Effector memory CD4-positive, alpha-beta T cell (primary cell): ENCODE measurements at places on chromosomes 6 and 20.

GRCh38 chr6:12951415-12951814, 234.8 kb downstream of the PHACTR1 start:
- no peak overlapping the region for H3K27ac ChIP-seq
- no peak for DNase-seq
- no peaks in the 10 kb centered on the region for H3K4me1 ChIP-seq
- peaks cover 6% of the 10 kb centered on the region for H3K27me3 ChIP-seq
- no peak overlapping the region for H3K4me3 ChIP-seq

DNA sequence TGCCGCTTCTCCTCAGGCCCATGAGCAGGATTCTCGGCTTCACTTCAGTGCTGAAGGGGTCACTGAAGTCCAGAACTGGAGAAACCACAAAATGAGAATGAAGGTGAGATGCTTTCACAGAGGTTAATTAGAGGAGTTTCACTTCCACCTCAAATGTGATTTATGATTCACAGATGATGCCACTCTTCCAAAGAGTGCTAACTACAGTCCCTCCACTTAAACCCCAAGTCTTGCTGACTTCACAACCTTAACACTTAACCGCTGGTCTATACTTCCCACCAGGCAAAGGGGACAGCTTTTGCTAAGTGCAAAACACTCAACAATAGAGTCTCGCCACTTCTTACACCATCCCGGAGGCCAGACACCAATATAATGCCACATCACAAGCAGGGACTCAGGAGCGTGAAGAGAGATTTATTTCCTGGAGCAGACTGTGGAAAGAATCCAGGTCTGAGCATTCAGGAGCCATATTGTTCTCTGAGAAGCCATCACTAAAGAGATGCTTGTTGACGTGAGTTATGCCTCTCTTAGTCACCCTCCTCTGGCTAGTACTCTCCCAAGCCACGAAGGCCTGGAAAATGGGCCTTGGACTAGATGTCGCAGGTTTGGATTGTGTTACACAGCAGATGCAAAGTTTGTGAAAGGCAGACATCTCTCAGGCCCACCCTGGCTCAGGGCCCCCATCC, 24.4 kb downstream of the RRAGD start:
- H3K27ac ChIP-seq = no peak overlapping the region
- no peaks in the 10 kb centered on the region for H3K36me3 ChIP-seq

DNA sequence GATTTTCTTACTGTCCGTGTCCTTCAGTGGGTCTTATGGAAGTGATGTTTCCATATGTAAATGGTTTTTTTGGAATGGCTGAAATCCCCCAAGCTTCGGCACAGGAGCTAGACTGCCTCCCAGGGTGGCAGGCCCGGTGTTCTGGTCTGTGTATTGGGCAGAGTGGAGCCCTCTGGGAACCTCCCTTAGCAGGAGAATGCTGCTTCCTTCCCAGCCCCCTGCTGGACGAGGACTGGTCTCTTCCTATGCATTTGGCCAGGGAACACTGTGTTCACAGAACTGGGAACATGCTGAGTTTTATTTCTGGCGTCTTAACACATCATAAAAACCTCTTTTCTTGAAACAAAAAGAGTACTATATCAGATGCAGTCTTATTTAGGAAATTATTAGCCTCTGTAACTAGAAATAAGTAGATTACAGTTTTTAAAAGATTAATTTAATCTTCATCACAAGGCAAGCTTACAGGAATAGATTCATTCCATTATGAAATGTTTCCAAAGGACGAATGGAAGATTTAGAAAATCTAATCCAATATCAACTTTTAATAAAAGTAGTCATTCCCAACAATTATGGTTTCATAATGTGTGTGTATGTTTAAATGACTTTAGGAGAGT, 56.6 kb downstream of the SYTL3 start:
- H3K27ac ChIP-seq = no peak overlapping the region
- no peak overlapping the region for H3K4me3 ChIP-seq
- H3K4me1 ChIP-seq = peaks cover 4% of the 10 kb centered on the region
- DNase-seq = no peak
- peaks cover 5% of the 10 kb centered on the region for H3K36me3 ChIP-seq
- no peaks in the 10 kb centered on the region for H3K27me3 ChIP-seq

- H3K27me3 ChIP-seq = no peaks in the 10 kb centered on the region
- H3K27ac ChIP-seq = no peak overlapping the region
- H3K4me1 ChIP-seq = no peaks in the 10 kb centered on the region
- DNase-seq = no peak
- no peak overlapping the region for H3K4me3 ChIP-seq
Observed at GRCh38 chr20:11136691-11137090, 462.9 kb upstream of the JAG1 start.

GRCh38 chr6:41636833-41637193, 1.5 kb upstream of the MDFI start:
- no peaks in the 10 kb centered on the region for H3K36me3 ChIP-seq
- peaks cover 16% of the 10 kb centered on the region for H3K27me3 ChIP-seq
- peaks cover 15% of the 10 kb centered on the region for H3K4me1 ChIP-seq
- no peak for DNase-seq
- H3K4me3 ChIP-seq = no peak overlapping the region

- no peaks in the 10 kb centered on the region for H3K4me1 ChIP-seq
- DNase-seq = no peak
- H3K27ac ChIP-seq = no peak overlapping the region
- H3K27me3 ChIP-seq = no peaks in the 10 kb centered on the region
Observed at GRCh38 chr20:32681175-32682084, 7.7 kb upstream of the C20orf203 start.

DNA sequence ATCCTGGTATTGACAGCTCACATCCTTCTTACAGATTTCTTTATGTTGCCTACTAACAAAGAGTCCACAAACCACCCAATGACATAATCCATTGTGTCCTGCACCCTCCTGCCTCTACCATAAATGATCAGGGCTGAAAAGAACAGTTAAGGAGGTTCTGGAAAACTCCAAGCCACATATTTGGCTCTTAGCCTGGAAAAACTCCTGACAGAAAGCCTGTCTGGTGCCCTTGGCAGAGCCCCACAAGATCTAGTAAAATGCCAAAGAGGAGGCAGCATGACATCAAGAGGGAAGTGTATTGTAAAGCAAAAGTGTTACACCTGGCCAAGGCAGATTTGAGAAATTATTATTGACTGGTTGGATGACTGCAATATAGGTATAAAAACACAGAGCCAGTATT, 126.4 kb upstream of the VGLL2 start:
- H3K4me1 ChIP-seq = no peaks in the 10 kb centered on the region
- no peak overlapping the region for H3K4me3 ChIP-seq
- no peaks in the 10 kb centered on the region for H3K36me3 ChIP-seq

GRCh38 chr6:91083211-91083610, 496.3 kb upstream of the MAP3K7 start:
- DNase-seq = no peak
- H3K36me3 ChIP-seq = no peaks in the 10 kb centered on the region
- no peaks in the 10 kb centered on the region for H3K27me3 ChIP-seq
- no peak overlapping the region for H3K27ac ChIP-seq
- no peaks in the 10 kb centered on the region for H3K4me1 ChIP-seq

- H3K4me3 ChIP-seq = no peak overlapping the region
- peaks cover 3% of the 10 kb centered on the region for H3K27me3 ChIP-seq
- no peaks in the 10 kb centered on the region for H3K36me3 ChIP-seq
Observed at GRCh38 chr6:112288475-112288874, 34.1 kb upstream of the LAMA4 start.

- no peaks in the 10 kb centered on the region for H3K36me3 ChIP-seq
- H3K27me3 ChIP-seq = no peaks in the 10 kb centered on the region
- no peaks in the 10 kb centered on the region for H3K4me1 ChIP-seq
- no peak overlapping the region for H3K4me3 ChIP-seq
Observed at GRCh38 chr6:7707787-7708186, 18.1 kb upstream of the BMP6 start.

- DNase-seq = no peak
- H3K4me3 ChIP-seq = no peak overlapping the region
- no peaks in the 10 kb centered on the region for H3K4me1 ChIP-seq
- H3K27ac ChIP-seq = no peak overlapping the region
Observed at GRCh38 chr6:8057263-8057662, 6.9 kb downstream of the BLOC1S5 start.

- H3K4me1 ChIP-seq = no peaks in the 10 kb centered on the region
- no peak for DNase-seq
- no peaks in the 10 kb centered on the region for H3K27me3 ChIP-seq
- H3K4me3 ChIP-seq = no peak overlapping the region
- no peak overlapping the region for H3K27ac ChIP-seq
Observed at GRCh38 chr6:159304641-159305040, 135.4 kb downstream of the FNDC1 start.

DNA sequence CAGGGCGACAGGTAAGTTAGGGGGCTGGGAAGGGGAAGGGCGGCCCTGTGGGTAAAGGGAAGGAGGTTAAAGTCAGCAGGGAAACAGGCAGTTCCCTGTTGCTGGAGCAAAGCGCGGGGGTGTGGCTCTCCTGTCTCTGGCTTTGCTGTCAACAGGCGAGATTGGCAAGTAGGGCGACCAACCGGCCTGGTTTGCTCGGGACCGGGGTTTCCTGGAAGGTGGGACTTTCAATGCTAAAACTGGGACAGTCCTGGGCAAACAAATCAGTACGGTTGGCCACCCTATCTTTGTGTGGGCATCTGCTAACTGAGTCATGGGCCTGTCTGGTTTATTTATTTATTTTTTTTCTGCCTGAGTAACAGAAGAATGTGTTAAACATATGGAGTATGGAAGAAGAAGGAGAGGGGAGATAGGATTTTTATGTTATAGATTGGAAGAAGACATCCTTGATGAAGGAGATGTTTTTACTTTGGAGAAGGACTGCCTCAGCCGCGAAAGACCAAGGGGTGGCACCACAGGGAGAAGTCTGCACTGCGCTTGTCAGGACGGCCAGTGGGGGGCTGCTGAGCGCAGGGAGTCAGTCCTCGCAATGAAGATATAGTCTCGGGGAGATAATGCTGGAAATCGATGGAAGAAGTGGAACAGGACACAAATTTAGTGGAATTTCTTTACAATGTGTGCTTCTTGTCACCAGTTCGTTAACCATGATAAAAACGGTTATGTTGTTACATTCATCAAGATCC, 43.4 kb upstream of the ESR1 start:
- H3K4me1 ChIP-seq = no peaks in the 10 kb centered on the region
- no peaks in the 10 kb centered on the region for H3K27me3 ChIP-seq

DNA sequence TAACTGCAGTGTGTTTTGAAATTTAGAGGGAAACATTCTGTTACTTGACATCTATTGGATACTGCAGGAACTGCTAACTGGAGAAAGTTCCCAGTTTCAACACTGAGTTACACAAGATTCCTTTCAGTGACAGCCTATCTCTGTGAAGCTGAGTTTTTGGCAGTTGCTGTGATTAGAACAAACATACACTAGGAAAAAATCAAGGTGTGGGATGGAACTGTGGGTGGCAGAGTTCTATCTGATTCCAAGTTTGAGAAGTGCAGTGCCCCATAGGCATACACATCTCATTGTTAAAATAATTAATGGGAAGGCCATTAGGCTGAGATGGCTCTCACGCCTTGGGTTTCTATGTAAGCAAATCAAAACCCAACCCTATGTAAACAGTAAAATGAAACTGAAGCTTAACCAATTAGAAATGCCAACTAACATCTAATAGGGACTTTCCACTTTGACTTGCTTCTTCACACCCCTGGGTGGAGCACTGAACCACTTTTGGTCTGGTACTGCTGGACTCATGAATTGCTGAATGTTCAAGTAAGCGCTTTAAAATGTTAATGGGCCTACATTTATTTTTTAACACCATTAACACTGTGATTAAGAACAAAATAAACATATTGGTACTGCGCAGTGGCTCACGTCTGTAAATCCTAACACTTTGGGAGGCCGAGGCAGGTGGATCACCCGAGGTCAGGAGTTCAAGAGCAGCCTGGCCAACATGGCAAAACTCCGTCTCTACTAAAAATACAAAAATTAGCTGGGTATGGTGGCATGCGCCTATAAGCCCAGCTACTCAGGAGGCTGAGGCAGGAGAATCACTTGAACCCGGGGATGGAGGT, 55.2 kb upstream of the TBC1D7 start:
- H3K4me3 ChIP-seq = no peak overlapping the region
- H3K4me1 ChIP-seq = no peaks in the 10 kb centered on the region
- no peak for DNase-seq
- no peak overlapping the region for H3K27ac ChIP-seq

- H3K27me3 ChIP-seq = no peaks in the 10 kb centered on the region
- DNase-seq = no peak
- no peak overlapping the region for H3K4me3 ChIP-seq
- no peaks in the 10 kb centered on the region for H3K4me1 ChIP-seq
Observed at GRCh38 chr20:46150943-46151342, 32.8 kb downstream of the CD40 start.

DNA sequence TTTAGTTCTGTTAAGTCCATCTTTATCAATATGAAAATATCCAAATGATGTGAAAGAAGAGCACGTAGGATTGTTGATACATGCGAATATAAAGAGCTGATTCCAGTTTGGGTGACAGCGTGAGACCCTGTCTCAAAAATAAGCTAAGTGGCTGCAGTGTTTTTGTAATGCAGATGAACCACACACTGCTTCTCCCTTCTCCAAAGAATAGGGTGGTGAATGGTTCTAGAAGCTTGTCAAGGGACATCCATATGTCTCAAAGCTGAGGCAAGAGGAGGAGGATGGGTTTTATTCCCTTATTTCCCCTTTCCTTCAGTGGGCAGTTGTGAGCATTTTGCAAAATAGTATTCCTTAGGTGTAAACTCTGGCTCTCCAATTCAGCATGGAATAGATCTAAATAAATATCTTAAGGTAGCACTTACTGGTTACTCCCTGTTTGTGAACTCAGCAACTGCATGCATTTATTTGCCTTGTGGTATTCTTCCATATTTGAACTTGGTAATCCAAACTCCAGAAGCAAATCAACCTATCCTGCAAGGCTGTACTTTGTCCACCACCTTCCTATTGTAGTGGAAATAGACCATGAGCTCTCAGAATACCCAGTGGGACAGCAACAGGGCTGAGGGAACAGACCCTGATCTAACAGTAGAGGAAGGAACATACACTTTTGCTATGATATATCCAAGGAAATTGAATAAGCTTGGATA, 38.0 kb downstream of the XRN2 start:
- DNase-seq = no peak
- no peak overlapping the region for H3K27ac ChIP-seq
- H3K27me3 ChIP-seq = no peaks in the 10 kb centered on the region
- H3K4me3 ChIP-seq = no peak overlapping the region
- H3K4me1 ChIP-seq = no peaks in the 10 kb centered on the region

- no peak for DNase-seq
- H3K4me1 ChIP-seq = no peaks in the 10 kb centered on the region
- no peak overlapping the region for H3K4me3 ChIP-seq
- no peak overlapping the region for H3K27ac ChIP-seq
- H3K36me3 ChIP-seq = no peaks in the 10 kb centered on the region
- no peaks in the 10 kb centered on the region for H3K27me3 ChIP-seq
Observed at GRCh38 chr20:43900496-43900895, 14.2 kb upstream of the TOX2 start.

GRCh38 chr6:140043762-140044378, 669.4 kb upstream of the CITED2 start:
- no peaks in the 10 kb centered on the region for H3K4me1 ChIP-seq
- no peak for DNase-seq
- H3K27me3 ChIP-seq = no peaks in the 10 kb centered on the region
- no peak overlapping the region for H3K27ac ChIP-seq
- H3K36me3 ChIP-seq = no peaks in the 10 kb centered on the region
